ENCODE measurements at places on chromosomes 1 and 21.

DNA sequence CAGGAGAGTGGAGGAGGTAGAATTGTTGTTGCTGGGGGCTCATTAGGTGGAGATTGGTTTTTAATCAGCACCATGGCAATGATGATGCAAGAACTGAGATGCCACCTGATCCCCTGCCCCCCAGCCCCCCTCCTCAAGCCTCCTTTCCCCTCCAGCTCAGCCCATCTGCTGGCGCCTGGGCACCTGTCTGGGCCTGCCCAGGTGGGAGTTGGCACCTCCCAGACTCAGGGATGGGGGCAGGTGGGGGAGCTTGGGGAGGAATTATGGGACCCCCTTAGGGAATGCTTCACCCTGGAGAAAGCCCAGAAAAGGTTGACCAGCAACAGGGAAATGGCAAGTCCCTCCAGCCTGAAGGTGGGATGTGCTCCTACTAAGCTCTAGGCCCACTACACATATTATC lies 1.5 kb upstream of the NHLH1 start:
- peak; percentile 14 for DNase-seq

- no peak for DNase-seq
Measured at GRCh38 chr1:9078015-9078751, 8.7 kb upstream of the SLC2A5 start.

DNA sequence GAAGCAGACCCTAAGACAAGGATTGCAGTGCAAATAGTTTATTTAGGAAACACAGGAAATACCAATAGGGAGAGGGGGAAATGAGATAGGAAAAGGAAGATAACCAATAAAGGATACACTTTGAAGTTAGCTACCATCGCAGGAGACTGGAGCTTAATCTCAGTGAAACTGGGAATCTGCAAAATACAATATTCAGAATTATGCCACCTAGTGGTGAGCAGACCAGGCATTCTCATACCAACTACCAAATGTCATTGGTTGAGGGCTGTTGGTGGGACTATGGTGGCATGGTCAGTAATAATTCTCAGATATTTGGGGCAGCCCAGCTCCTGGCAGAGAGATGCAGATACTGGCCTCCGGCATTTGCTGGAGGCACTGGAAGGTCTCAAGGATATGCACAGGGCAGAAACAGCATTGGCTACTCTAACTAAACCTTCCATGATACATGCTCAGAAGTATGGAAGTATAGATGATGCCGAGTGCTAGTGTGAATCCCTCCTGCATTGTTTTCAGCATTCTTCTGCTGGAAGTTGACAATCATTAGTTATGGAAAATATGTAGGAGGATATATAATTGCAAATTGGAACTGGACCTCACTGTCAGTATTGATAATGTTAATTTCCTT lies 11.8 kb upstream of the ZFP69B start:
- peak; percentile 5 for DNase-seq

- DNase-seq = no peak
Measured at GRCh38 chr1:109156916-109157385, 43.0 kb downstream of the ELAPOR1 start.

- no peak for DNase-seq
Measured at GRCh38 chr1:222914861-222915632, 100.2 kb downstream of the DISP1 start.

All from NCI-H1105 (cell line).